GM18507 (cell line): ENCODE measurements at places on chromosomes 13 and 19.

GRCh38 chr19:18718015-18718526 lies 34.6 kb downstream of the CRTC1 start:
- no peak for DNase-seq

DNA sequence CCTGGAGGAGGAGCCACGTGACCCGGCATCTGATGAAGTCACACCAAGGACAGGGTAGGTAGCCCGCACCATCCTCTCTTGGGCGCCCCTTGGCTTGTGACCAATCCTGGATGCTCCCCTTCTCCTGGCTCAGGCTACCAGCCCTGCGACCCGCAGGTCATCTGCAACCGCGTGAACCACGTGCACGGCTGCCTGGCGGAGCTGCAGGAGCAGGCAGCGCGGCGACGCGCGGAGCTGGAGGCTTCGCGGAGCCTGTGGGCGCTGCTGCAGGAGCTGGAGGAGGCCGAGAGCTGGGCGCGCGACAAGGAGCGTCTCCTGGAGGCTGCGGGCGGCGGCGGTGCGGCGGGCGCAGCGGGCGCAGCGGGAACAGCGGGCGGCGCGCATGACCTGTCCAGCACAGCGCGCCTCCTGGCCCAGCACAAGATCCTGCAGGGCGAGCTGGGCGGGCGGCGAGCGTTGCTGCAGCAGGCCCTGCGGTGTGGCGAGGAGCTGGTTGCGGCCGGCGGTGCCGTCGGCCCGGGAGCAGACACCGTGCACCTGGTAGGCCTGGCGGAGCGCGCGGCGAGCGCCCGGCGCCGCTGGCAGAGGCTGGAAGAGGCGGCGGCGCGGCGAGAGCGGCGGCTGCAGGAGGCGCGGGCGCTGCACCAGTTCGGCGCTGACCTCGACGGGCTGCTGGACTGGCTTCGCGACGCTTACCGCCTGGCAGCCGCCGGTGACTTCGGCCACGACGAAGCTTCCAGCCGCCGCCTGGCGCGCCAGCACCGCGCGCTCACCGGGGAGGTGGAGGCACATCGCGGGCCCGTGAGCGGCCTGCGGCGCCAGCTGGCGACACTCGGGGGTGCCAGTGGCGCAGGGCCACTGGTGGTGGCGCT lies 45.9 kb downstream of the SPTBN4 start:
- DNase-seq = no peak

- no peak for DNase-seq
These were observed 992 bp upstream of the ADGRE1 start for GRCh38 chr19:6886277-6886897.

DNA sequence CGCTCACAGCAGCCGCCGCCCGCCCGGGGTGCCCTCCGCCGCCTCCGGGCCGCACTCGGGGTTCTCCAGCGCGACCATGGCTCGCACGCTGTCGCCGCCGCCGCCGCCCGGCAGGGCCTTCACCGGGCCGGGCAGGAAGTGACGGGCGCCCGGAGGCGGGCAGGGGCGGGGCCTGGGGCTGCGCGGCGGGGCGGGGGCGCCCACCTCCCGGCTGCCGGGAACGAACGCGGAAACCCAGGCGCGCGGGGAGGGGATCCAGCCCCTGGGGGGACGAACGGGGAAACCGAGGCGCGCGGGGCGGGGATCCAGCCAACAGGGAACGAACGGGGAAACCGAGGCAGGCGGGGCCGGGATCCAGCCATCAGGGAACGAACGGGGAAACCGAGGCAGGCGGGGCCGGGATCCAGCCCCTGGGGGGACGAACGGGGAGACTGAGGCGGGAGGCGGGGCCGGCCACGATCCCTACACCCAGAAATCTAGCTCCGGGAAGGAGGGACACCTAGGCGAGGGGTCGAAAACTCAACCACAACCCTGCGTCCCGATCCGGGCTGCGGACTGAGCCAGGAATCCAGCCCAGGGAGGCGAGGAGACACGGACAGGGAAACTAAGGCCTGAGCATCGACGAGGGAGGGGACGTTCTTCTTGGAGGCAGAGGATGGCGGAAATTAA lies at the start of gene R3HDM4:
Gene R3HDM4 (minus strand): TSS at position 140 of the 669 bp plus-strand sequence. CDS start 62 bp downstream, at position 78.
- DNase-seq = no peak

- DNase-seq = no peak
These were observed 3.7 kb upstream of the TECR start for GRCh38 chr19:14525729-14526128.
